ENCODE measurements at places on chromosomes 1 and 21. TPM values are rescaled to one million over a fixed set of nuclear protein-coding genes. Genes with fewer than 3 reads are reported as not detected.

GRCh38 chr21:38388203-38388602 lies 110.1 kb downstream of the ERG start:
- no peak for DNase-seq

DNA sequence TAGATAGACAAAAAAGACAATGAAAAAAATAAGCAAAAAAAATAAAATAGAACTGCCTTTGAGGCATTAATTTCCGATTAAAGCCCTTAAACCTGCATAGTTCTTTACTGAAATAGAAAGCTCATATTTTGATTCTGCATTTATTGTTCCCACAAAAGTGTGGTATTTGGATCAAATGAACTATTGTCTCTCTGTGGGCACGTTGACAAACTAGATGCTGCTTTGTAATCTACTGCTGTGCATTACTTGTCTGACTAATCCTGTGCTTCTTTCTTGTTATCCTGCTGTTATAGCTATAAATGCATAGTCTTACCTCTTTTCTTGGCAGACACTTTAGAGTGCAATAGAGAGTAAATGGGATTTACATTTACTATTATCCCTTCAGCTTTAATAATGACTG lies 31.4 kb upstream of the SLC35D1 start:
- DNase-seq, result no peak

DNA sequence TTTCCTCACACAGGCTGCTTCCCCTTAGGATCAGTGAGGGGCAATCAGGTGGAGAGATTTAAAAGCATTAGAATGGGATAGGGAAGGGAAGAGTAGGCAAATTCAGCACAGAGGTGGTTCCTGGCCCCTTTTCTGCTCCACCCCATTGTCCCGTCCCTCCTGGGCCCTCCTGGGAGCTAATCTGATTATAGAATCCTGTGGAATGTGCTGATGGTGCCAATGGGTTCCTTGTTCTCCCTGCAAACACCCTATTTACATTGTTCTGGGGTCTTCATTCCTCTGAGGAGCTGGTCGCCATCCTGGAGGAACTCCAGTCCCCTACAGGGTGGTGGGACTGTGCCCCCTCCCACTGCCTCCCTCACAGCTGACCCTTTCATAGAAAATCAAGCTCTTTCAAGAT lies 34.4 kb upstream of the LRP8 start:
- peak; percentile 4 for DNase-seq

DNA sequence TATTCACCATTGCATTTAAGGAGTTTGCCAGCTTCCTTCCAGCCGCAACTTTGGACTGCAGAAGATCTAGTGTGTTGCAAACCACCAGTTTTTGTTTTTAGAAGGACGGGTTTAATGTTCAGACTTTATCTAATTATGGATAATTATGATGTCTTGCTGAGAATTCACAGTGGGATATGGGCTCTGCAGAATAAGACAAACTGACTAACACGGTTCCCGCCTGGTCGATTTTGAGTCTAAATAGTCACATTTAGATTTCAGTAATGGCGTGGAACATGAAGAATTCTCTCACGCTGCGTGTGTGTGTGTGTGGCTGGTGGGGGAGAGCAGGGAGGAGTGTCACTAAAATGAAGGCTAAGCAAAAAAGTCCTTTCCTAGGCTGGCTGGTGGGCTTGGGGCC lies 48.5 kb upstream of the DMRTB1 start:
- DNase-seq, result no peak

DNA sequence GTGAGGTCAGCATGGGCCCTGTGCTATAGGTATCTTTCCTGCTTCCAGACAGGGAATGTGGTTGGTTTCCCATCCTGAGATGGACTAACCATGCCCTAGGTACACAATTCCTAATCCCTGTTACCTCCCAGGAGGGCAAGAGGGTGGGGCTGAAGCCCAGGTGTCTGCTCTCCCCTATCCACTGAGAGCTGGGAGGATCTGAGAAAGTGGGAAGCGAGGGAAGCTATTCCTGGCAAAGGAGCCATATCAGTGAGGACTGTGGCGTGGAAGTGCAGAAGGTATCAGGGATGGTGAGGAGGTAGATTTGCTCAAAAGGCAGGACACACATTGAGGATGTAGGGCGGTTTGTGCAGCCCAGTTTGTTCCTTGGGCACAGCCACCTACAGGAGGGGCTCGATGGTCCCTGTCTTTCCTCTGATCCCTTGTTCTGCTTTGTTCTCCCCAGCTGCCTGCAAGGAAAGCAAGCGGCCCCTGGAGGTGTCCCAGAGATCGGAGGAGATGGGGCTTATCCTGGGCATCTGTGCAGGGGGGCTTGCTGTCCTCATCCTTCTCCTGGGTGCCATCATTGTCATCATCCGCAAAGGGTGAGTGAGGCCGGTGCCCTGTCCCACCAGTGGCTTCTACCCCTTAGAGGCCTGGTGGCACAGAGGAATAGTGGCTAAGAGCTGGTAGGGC lies 48.1 kb downstream of the PTPRU start:
- no peak for DNase-seq

GRCh38 chr1:115322631-115323030 lies 15.4 kb downstream of the NGF start:
- no peak for DNase-seq

CADM3 gene
- total RNA-seq, result 5.5 TPM

- no peak for DNase-seq
Observed at GRCh38 chr1:177996957-177997356, 27.1 kb upstream of the SEC16B start.

- DNase-seq, result no peak
Observed at GRCh38 chr1:115301438-115302020, 36.5 kb downstream of the NGF start.

DNA sequence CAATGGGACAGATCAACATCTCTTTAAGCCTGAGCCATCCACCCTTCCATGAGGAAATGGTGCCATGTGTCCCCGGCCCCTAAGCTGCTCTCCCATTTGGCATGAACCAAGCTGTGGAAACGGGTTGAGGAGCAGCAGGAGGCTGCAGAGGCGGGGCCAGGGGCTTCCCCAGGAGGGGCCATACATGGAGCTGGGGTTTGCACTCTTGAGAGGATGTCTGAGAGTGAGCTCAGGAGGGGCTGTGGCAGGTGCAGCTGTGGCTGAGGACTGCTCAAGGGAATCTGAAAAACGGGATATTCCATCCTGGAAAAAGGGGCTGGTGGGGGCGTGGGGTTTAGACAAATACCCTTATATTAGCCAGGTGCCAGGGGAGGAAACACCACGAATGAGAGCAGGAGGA lies 7.1 kb upstream of the CLEC20A start:
- no peak for DNase-seq

GBP5 gene
- total RNA-seq, result 0.23 TPM

GRCh38 chr1:8182034-8182761 lies 135.7 kb upstream of the SLC45A1 start:
- DNase-seq, result no peak

- DNase-seq, result no peak
Observed at GRCh38 chr21:24123785-24124184, 1483.5 kb downstream of the MRPL39 start.

GRCh38 chr1:204287466-204287891 lies 72.2 kb downstream of the PLEKHA6 start:
- no peak for DNase-seq

DNA sequence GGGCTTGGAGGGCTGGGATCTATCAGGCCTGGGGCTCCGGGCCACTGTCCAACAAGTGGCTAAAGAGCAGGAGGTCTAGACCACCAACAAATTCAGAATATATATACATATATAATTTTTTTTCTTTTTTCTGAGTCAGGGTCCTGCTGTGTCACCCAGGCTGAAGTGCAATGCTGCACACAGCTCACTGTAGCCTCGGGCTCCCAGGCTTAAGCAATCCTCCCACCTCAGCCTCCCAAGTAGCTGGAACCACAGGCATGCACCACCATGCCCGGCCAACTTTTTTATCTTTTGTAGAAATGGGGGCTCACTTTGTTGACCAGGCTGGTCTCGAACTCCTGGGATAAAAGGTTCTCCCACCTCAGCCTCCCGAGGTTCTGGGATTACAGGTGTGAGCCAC lies 6.8 kb upstream of the LAPTM5 start:
- no peak for DNase-seq

DNA sequence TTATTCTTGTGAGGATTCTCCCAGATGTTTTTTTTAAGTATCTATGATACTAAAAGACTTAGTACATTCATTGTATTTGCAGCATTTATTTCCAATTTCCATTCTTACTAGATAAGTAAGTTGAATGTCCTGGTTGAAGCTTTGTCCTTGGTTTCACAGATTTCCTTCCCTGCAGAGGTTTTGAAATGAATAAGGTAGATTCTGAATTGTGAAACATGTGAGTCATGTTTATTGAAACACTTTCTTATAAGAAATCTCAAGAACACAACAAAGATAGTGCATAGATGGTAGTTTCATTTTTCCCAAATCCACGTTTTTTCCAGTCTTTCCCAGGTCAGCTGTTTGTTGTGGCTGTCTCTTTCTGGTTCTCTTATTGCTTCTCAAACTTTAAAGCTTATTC lies 24.8 kb downstream of the GABPA start:
- no peak for DNase-seq

DPH5 gene
- 65.5 TPM for total RNA-seq

- DNase-seq, result no peak
Observed at GRCh38 chr1:30743584-30744059, 14.0 kb downstream of the LAPTM5 start.

IGSF9 gene
- total RNA-seq, result 19.4 TPM

LCE1E gene
- total RNA-seq, result not detected

DNA sequence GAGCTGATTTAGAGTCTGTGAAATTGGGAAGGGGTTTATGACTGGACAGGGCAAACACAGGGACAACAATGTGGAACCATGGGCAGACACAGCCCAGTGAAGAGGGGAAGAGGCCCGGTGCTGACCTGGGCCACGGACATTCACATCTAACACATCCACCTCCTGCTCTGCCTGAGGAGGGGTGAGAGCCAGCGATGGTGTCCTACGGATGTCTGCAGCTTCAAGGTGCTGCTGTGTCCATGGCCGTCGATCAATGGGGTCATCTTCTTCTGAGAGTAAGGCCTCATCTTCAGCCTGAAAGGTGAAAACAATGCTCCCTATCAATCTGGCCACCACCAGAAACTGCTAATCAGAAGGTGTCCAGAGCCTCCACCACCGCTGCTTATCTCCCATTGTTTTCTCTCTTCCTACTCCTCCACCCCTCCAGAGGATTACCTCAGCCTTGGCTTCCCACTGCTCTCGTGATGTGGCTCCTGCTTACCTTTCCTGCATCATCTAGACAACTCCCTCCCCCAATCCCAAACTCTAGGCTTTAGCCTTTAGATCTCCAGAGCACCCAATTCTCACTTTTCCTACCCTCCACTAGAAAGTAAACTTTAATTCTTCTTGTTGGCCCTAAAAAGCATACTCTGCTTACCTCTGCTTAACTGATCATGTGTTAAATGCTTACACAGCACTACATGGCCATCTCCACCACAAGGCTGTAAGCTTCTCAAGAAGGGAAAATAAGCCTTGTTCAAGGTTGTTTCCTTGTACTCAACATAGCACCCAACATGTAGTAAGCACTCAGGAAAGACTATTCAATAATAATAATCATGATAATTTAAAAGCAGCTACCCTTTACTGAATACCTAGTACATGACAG lies 24.0 kb upstream of the ADAM30 start:
- no peak for DNase-seq

DNA sequence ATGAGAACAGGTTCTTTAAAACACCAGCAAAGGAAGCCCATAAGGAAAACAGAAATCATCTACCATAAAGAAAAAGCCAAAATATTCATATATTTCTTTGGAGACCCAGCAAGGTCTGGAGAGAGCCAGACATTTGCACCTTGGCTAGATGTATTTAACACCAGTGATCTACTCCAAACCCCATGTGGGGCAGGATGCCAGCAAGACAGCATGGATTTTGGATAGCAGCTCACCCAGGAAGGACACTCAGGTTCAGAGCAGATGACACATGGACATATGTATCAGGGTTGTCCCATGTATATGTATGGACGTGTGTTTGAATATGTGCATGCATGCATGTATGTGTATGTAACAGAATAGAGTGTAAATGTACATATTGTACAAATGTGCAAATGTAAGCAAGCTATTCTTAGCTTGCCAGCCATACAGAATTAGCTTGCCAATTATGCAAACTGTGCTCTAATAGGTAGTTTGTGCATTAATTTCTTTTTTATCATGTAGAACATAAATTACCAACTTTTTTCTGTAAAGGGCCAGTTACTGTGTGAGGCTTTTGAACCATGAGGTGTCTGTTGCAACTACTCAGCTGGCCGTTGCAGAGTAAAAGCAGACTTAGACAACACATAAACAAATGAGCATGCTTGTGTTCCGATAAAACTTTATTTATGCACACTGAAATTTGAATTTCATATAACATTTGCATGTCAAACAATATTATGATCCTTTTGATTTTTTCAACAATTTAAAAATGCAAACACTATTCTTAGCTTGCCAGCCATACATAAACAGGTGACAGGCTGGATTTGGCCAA lies 73.5 kb upstream of the KAZN start:
- no peak for DNase-seq

DNA sequence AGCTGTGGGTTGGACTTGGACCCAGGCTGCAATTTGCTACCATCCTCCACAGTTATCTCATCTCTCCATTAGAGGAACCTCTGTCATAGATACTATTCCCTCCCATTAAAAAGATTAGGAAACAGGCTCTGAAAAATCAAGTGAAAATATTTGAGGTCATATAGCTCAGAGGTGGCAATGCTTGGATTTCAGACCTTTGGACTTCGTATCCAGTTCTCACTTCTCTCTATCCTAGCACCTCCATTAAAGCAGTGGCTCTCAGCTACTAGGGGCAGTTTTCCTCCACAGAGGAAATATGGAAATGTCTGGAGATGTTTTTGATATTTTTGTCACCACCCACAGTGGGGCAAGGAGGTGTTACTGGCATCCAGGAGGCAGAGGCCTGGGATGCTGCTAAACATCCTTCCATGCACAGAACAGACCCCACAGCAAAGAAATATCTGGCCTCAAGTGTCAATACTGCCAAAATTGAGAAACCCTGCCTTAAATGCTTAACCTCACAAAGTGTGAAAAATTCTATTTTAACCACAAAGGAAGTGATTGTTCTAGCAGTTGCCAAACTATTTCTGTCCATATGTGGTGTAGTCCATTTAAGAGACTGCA lies 54.1 kb downstream of the C8A start:
- no peak for DNase-seq

DNA sequence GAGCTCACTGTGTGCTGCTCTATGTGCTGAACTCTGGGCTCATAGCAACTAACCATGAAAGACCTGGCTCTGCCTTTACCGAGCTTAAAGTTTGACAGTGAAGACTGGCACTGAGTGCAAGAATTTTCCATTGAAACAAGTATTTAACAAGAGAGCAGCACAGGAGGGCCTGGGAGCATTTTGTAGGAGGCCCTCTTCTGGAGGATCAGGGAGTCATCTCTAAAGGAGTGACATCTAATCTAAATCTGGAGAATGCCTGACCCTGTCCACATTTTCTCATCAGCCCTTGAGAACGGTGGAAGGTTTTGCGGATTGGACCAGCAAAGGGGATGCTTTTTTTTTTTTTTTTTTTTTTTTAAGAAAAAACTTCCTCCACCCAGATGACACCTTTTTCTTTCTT lies 150.8 kb downstream of the ROR1 start:
- no peak for DNase-seq

DNA sequence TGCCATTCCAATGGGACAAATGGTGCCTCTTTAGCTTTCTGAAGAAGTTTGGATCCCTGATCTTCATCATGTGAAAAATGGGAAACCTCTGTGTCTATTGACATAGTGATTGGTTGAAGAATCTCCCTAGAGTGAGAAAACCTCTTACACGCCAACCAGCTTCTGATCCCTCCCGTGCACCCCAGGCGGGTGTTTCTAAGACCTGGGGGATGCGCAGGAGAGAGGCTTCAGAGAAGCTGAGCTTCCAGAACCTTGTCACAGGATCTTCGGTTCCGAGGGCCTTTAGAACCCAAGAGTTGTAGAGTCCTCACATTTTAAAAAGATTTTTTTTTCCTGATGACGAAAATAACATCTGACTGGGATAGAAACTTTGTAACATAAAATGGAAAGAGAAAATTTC lies 11.3 kb downstream of the PODN start:
- no peak for DNase-seq

FNDC10 gene
- total RNA-seq, result 34.9 TPM

Measured in WTC11 (cell line).